ENCODE measurements at places on chromosomes 7 and 10.

DNA sequence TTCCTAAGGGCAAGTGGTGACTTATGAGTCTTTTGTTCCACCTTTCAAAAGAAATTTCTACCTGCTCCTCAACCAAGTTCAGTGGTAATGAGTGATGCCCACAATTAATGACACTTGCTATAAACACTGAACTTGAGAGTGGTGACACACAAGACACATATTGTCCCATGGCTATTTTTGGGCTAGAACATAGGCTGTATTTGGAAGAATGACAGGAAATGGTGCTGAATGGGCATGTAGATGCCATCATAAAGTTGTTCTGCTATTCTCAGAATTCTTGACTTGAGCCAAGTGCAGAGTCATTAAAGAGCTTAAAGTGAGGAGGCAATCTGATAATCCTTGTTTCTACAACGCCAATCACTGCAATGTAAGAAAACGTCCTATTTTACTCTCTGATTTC lies 313.3 kb downstream of the AGMO start:
- no peak for DNase-seq

GRCh38 chr7:88477976-88478375 lies 171.3 kb upstream of the STEAP4 start:
- no peak for DNase-seq

DNA sequence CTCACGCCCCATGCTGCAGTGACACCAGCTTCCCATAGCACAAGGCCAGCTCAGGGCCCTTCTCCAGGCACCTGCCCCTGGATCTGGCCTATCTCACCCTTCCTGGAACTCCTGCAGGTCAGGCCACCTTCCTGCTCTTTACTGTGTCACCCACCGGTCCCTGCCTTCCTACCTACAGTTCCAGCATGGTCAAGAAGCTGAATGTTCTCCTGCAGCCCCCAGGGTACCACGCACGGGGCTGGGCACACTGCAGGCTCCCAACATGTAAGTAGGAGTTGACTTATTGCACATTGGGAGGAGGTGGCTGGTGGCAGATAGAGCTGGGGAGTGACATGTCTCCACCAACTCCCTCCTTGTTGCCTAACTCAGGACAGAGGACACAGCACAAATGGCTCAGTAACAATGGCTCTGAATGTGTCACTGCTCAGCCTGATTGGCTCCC lies 14.5 kb downstream of the ITPRIP start:
- DNase-seq = no peak

- no peak for DNase-seq
Observed at GRCh38 chr7:128123291-128124037, 92.2 kb upstream of the LRRC4 start.

DNA sequence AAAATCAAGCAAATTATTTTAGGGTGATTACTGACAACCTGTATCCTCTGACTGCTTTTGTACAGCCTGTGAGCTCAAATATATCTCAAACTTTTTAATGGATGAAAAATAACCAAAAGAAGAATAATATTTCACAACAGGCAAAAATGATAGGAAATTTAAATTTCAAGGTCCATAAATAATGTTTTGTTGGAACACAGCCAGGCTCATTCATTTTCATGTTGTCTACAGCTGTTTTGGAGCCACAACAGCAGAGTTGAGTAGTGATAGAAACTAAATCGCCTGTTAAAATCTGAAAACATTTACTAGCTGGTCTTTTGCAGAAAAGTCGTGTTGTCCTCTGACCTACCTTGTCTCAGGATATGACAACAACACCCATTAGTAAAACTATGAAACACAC lies 75.9 kb downstream of the GLI3 start:
- DNase-seq = no peak

- DNase-seq = no peak
Observed at GRCh38 chr10:12420530-12421120, 71.3 kb downstream of the CAMK1D start.

DNA sequence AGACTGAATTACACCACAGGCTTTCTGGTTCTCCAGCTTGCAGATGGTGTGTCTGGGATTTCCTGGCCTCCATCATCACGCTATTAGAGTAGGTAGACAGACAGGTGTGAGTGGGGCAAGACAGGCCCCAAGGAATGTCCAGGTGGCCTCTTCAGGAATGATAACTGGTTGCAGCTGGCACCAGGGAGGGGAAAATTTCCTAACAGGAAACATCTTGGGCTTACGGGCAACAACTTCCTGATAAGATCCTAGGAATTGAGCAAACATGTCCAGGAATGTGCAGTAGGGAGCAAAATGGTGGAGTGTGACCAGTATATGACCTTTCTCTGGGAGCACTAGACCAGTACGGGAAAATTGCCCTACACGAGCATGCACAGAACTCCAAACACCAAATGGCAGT lies 11.3 kb downstream of the XRCC2 start:
- DNase-seq = no peak

GRCh38 chr7:76292213-76292573 lies 10.3 kb upstream of the HSPB1 start:
- peak; percentile 29 for DNase-seq

DNA sequence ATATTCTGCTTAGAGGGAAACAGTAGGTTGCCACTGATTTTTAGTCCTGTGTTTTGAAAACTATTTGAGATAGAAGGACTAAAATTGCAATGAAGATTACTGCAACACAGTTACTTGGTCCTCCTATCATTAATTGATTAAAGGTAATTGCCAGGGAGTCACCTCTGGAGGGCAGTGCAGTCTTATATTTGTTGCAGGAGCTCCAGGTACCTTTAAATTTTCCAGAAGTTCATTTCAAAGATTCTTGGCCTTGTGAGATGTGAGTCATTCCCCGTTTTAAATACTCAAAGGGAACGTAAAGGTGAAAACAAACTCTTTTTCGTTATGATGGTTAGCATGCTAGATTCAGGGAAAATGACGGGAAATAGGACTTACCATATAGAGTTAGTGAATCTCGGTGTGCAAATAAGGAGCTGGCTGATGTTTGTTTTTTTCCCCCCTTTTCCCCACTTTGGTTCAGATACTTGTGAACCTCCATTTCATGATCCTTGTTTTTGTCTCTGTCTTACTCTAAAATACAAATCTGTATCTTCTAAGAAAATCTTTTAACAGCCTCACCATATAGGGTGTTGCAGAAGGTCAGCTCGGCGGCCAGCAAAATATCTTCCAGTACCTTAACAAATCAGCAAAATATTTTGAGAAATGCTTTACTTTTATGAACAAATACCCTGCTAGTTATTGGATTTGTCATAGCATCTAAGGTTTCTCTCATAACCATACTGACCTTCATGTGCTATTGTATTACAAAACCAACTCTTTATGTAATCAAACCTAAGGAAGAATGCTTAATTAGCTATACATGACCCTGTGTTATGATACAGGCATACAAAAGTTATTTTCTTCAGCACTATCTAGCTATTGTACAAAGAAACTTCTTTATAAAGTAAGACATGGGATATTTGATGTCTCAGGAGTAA lies 143.0 kb upstream of the HDAC9 start:
- DNase-seq = peak; percentile 59

DNA sequence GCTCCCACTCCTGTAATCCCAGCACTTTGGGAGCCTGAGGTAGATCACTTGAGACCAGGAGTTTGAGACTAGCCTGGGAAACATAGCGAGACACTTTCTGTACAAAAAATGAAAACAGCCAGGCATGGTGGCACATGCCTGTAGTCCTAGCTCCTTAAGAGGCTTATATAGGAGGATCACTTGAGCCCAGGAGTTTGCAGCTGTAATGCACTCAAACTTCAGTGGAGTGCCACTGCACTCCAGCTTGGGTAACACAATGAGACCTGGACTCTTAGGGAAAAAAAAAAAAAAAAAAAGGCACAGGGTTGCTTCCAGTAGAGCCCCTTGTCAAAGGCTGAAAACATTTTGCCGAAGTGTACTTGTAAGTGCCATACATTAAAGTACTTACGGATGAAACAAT lies 195.3 kb downstream of the PHTF2 start:
- no peak for DNase-seq

DNA sequence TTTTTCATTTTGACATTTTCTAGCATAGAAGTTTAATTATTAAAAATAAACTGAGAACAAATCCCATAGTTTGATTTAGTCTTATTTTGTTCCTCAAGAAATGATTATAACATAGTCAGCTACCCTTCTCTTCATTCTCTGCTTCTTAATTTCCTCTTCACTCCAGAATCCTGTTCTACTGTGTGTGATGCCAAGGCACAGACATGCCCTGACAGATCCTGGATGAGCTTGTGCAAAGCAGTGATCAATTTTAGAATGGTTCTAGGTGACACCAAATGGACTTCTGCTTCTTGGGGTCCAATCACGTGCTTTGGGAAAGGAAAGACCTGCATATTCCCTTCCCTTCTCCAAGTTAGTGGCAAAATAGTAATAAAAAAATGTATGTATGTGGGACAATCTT lies 665.6 kb downstream of the MAGI2 start:
- DNase-seq = no peak

- DNase-seq = no peak
Observed at GRCh38 chr7:81487516-81487915, 282.3 kb downstream of the HGF start.

DNA sequence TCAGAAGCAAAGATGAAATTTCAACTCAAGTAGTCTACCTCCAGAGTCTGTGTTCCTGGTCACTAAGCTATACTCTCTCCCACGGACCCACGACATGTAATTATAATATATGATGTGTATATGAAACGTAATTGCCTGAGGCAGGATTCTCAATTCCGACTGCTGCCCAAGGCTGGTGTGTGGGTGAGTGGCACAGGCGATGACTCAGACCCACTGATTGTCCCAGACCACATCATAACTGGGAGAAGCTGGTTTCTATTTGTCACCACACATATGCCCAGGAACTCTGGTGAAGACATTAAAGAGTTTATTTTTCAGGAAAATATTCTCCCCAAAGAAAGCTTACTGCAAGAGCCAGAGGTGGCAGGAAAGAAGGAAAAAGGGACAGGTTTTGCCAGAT lies 219.3 kb downstream of the JAZF1 start:
- DNase-seq = no peak

DNA sequence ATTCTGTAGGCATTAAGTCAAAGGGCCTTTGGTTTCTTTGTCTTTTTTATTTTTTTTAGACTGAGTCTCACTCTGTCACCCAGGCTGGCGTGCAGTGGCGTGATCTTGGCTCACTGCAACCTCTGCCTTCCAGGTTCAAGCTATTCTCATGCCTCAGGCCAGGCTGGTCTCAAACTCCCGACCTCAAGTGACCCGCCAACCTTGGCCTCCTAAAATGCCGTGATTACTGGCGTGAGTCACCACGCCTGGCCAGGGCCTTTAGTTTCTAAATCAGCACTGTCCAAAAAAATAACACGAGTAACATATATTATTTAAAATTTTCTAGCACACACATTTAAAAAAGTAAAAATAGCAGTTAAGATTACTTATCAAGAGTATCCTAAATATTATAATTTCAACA lies 11.1 kb upstream of the ACSL5 start:
- DNase-seq = no peak

- no peak for DNase-seq
Observed at GRCh38 chr10:119821182-119821581, 51.5 kb downstream of the MCMBP start.

GRCh38 chr7:135557455-135558336 lies at the start of gene NUP205:
TSS of gene NUP205 (plus strand) at chr7:135557917. CDS start at chr7:135557945, 28 bp downstream.
- peak; percentile 92 for DNase-seq

- no peak for DNase-seq
Observed at GRCh38 chr7:135774284-135774683, 25.7 kb upstream of the FAM180A start.

DNA sequence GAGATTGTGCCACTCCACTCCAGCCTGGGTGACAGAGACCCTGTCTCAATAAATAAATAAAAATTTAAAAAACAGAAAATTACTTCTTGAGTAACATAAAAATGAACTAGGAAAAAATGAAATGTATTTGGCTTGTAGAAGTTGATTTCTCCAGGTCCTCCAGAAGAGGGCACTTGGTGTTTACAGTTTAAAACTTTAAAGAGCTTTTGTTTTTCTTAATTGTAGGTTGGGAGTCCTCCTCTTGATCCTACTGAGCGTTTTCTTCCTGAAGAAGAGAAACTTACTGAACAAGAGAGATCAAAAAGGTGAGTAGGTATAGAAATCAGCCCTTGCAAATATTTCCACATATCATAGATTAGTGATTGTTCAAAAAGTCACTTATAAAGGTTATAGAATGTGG lies 16.2 kb downstream of the KIFBP start:
- peak; percentile 79 for DNase-seq

- no peak for DNase-seq
Observed at GRCh38 chr7:24949884-24950283, 30.1 kb downstream of the OSBPL3 start.

Data from hematopoietic multipotent progenitor cell treated with erythropoietin and hydrocortisone succinate and interleukin-3 and kit ligand, for 8 days (in vitro differentiated cells).